ENCODE measurements at places on chromosomes 6 and 20.

- DNase-seq, result no peak
Measured at GRCh38 chr6:151620179-151620578, 126.4 kb downstream of the CCDC170 start.

DNA sequence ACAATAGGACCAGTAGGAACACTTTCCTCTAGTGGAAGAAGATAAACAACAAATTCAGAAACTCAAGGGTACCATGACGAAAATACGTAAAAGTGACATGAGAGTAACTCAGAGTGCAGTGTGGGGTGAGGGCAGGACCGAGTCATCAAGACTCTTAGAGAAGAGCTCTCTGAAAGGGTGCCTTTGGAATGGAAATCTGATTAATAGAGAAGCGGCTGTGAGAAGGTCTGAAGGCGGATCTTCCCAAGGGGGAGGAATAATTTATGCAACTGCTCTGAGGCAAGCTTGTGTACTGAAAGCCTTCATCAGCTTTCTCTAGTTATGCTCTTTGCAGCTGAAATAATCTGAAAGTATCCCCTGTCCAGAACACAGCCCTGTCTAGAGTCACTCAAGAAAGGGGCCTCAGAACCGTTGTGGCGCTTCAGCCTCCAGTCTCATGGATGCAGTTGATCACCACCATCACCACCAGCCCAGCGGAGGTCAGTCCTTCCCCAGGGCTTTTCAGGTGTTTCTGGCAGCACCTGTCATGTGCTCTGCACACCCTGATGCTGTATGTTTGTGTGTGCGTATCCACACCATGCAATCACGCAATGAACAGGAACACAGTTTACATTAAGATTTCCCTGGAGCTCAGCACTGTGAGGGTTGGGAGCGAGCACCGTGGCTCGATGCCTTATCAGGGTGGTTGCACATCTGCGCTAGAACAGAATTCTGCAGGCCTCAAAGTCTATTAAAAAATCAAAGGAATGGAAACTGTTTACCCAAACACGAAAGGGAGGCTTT, 396.5 kb downstream of the SMOC2 start:
- no peak for DNase-seq

DNA sequence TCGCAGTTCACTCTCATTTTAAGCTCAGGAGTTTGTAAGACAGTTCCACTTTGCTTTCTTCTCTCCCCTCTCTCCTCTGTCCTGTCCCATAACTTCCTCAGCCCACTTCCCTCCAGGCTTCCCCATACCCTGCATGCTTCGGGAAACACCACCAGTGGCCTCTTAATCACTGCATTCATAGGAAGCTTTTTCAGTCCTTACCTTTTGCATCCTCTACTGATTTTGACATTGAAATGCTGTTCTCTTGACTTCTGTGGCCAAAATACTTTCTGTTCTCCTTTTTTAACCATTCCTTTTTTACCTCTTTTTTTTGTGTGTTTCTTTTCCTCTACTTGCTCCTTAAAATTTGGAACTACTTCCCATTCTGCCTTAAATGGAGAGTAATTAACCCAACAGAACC, 69.7 kb downstream of the HIVEP1 start:
- DNase-seq, result no peak

DNA sequence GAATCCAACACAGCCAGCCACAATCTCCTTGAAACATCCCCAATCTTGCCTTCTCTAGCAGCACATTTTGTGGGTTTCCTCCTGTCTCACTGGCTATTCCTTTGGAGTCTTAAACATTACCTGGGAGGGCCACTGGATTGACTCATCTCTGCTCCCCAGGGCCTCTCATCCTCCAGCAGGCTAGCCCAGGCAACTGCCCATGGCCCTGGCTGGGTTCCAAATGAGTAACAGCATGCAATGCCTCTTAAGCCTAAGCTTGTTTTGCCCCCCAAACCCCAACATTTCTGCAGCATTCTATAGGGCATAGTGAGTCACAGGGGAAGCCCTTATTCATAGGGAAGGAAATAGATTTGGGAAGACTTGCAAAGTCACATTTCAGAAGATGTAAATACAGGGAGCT, 204.9 kb downstream of the FOXA2 start:
- DNase-seq, result peak; percentile 72

DNA sequence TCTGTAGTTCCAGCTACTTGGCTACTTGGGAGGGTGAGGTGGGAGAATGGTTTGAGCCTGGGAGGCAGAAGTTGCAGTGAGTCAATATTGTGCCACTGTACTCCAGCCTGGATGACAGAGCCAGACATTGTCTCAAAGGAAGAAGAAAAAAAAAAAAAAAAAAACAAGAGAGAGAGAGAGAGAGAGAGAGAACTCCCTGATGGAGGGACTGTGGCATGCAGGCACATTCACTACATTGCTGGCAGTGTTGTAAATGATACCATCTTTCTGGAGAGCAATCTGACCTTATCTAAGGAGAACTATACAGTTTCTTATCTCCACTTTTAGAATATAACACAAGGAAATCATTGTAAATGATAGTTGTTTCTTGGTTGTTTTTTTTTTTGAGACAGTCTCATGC, 85.1 kb downstream of the MDN1 start:
- no peak for DNase-seq

DNA sequence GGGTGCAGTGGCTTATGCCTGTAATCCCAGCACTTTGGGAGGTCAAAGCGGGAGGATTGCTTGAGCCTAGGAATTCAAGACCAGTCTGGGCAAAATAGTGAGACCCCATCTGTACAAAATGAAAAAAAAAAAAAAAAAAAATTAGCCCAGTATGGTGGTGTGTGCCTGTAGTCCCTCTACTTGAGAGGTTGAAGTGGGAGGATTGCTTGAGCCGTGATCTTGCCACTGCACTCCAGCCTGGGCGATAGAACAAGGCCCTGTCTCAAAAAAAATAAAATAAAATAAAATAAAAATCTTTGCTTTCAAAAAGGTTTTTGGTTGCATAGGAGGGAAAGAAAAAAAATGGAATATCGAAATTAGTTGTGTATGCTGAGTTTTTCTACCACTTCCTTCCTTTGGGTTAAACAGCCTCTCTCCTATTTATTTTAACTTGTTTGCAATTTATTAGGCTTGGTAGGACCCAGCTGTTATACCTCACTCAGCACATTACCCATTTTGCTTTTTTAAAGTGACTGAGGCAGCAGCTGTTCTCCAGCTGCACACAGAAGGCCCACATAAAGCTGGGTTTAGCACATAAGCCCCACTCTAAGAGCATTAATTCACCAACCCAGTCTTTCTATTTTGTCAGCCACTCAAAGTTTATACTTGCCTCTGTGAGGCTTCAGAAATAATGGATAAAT, 152.3 kb downstream of the ZFAND3 start:
- peak; percentile 83 for DNase-seq

DNA sequence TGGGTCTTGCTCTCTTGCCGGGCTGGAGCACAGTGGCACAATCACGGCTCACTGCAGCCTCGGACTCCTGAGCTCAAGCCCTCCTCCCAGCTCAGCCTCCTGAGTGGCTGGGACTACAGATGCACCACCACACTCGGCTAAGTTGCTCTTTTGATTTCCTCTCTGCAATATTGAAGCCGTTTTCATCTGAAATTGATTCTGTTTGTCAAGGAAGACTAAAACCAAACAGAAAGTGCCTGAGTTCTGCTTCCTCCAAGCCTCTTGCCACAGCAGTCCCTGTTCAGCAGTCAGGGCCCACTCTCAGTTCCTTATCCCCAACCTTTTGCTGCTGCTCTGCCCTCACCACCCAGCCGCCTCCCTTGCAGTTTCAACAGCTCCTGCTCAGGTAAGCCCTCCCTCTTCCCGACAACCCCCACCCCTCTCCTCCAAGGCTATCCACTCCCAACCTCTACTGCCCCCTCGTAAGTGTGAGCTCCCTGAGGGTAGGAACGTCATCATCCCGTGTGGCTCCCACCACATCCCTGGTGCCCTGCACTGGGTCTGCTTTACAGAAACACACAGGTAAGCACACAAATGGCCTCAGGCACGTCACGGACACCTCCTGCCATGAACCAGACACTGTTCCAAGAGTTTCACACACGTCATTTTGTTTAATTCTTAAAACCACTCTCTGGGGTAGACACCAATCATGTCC, 70.7 kb upstream of the TAB2 start:
- DNase-seq, result no peak

GRCh38 chr6:165889636-165890403, 226.8 kb upstream of the PDE10A start:
- peak; percentile 36 for DNase-seq

- peak; percentile 94 for DNase-seq
Measured at GRCh38 chr6:26031595-26032339, 55.5 kb upstream of the HFE start.

- DNase-seq, result no peak
Measured at GRCh38 chr6:132115714-132116366, 164.7 kb upstream of the CCN2 start.

- peak; percentile 23 for DNase-seq
Measured at GRCh38 chr6:25652007-25652515, at the start of gene SCGN. TSS of gene SCGN (plus strand) at chr6:25652215. CDS start at chr6:25652404, 189 bp downstream.

Measured in SJCRH30 (cell line).